GM18507 (cell line): ENCODE measurements at places on chromosomes 11 and 22.

GRCh38 chr11:13775471-13775870 is 107.0 kb downstream of the FAR1 start:
- no peak for DNase-seq

GRCh38 chr11:17801166-17801565 is 66.6 kb downstream of the KCNC1 start:
- DNase-seq: no peak

GRCh38 chr11:128522943-128523518 is 64.3 kb downstream of the ETS1 start:
- DNase-seq: no peak

DNA sequence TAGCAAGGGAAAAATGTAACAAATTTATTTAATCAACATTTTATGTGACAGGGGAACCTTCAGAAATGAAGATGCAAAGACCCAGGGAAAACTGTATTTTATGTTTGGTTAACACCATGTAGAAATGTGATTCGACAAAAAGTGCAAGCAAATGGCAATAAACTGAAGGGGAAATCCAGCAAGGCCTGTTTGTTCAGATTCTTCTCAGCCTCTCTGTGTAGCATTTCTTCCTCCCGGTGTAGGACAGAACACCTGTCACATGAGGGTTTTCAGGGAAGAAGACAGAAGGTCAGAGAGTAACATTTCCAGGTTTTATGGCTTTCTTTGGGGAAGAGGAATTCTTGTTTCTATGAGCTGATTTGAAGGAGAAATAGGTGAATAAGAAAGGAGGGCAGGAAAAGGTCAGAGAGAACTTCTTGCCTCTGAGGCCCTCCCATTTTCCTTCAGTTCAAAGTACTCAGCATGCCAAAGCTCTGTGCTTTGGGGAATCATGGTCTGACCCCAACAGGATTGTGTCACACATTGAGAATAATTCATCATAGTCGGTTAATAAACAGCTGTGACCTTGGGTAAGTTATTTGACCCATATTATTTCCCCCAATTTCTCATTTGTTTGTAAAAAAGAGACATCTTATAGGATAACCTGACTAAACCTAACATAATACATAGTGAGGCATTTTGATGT is 45.5 kb upstream of the ME3 start:
- DNase-seq: no peak
